Stimulated activated CD4-positive, alpha-beta T cell treated with anti-CD3 and anti-CD28 coated beads, TNF-alpha, amount 100 ng/mL, for 48 hours (primary cell): ENCODE measurements at places on chromosomes 4 and X.

DNA sequence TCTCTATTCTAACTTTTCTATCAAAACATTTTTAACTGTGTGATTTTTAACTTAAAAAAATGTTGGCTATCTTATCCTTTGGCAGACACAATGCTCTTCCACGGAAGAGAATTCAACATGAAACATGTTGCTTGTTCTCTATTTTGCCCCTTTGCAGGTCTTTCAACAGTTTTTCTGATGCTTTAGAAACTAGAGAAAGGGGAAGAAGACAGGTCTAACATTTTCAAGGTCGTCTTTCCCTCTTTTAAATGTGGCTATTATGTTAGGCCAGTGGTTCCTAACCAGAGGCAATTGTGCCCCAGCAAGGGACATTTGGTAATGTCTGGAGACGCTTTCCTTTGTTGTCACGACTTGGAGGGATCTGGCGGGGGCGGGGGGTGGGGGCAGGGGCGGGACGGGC, 95.0 kb downstream of the SH3KBP1 start:
- DNase-seq, result no peak

- DNase-seq, result no peak
These were observed 16.9 kb upstream of the ARMCX2 start for GRCh38 chrX:101676571-101676970.

- no peak for DNase-seq
These were observed 20.0 kb downstream of the MID2 start for GRCh38 chrX:107845625-107846024.

DNA sequence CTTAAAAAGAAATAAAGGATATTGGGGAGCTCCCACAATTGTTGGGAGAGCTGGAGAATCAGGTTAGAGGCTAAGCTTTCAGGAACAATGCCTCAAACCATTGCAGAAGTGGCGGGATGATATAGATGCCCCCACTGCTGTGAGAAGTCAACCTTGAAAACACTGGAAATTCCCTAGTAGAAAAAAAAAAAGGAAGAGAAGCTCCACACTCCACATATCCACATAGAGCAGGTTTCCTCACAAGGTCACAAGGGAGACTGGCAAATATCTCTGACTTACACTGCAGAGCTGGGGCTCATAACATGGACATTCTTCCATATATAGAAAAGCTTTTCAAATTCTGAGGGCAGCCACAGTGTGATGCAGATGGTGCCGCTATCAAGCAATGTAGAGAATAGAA, 22.7 kb upstream of the OGT start:
- DNase-seq, result no peak

DNA sequence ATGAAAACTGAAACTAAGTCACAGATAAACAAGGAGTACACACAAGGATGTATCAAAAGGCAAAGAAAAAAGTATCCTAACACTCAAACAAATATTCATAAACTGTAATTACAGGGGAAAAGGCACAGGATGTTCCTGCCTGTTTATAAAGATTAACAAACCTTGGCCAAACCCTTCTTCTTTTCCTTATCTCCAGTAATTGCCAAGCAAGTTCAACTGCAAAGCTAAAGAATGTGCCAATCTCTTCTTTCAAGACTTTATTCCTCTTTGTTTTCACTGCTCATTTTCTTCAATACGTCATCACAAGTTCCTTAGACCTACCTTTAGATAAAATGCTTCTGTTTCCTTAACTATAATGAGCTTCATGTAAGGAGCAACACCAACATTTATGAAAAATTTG, 171.2 kb downstream of the AMELX start:
- no peak for DNase-seq

GRCh38 chrX:105564501-105564900, 257.8 kb upstream of the NRK start:
- DNase-seq, result no peak
